Stimulated activated CD8-positive, alpha-beta memory T cell treated with anti-CD3 and anti-CD28 coated beads, Interleukin-7, amount 100 ng/mL, for 24 hours (primary cell): ENCODE measurements at places on chromosomes 5 and 9.
A peak's percentile ranks its signal among the peaks of the same experiment; 100 is the strongest.

DNA sequence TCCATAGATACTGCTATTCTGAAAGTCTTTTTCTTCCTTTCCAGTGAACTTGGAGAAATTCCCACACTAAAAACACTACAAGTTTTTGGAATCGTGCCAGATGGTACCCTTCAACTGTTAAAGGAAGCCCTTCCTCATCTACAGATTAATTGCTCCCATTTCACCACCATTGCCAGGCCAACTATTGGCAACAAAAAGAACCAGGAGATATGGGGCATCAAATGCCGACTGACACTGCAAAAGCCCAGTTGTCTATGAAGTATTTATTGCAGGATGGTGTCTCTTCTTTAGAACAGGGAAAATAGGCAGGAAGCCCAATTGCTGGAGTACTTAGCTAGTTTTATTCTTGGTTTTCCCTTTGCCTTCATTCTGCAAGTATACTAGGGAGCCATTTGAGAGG is 29.9 kb downstream of the SKP2 start:
- no peak for DNase-seq

- DNase-seq, result peak; percentile 68
Measured at GRCh38 chr5:79235634-79236361, at the start of gene JMY. Gene JMY, plus strand, starts transcription at chr5:79236131. Its CDS starts 520 bp downstream, at chr5:79236651.

DNA sequence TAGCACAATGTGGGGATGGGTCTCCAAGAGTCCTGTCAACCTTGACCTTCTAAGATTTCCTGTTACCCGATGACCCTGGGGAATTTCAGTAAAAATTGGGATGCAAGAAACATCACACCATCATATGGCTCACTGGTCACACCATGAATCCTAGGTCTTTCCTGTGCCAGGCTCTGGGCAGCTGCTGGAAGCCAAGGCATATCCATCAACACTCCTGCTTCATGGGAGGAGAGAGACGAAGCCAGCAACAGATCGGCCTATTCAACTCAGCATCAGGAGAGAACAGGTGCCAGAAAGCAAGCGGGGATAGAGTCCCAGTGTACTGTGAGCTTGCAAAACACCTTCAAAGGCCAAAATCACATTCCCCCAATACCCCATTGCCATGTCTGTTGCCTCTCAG is 6.5 kb upstream of the NEK6 start:
- DNase-seq, result no peak

DNA sequence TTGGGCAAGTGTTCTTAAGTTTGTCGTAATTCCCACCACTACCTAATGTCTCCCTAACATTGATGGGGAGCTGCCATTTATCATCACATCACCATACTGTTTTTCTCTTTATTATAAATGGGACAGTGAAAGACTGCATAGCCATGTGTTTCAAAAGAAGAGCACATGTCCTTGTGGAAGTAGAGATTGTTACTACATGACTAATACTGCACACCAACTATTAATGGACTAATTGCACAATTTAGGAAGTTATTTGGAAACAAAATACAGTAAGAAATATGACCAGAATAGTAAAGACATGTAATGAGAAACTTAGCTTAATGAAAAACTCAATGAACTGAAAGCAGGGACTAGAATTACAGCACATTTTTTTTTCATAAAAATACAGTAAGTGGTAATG is 12.0 kb upstream of the ELOVL7 start:
- no peak for DNase-seq

- no peak for DNase-seq
Measured at GRCh38 chr5:61549530-61549929, 217.5 kb downstream of the ZSWIM6 start.

DNA sequence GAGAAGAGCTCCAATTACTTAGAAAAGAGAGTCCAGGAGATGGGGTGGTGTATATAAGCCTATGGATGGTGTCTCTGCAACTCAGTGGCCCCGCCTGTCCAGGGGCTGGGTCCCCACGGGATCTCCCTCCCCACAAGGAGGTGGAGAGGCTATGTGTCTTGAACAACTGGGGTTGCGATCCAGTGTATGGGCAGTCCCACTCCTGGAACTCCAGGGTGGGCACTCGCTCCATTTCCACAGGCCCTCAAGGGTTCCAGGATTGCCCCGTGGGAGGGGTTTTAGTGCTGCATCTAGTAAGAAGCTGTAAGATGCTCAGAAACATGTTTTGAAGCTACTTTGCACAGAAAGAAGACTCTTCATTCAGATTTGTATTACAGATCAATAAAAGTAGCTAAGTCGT is 558 bp upstream of the SMAD5 start:
- DNase-seq, result no peak

GRCh38 chr5:140054086-140054689 is 11.1 kb upstream of the NRG2 start:
- DNase-seq, result no peak

- no peak for DNase-seq
Measured at GRCh38 chr5:108615216-108615615, 132.5 kb upstream of the FER start.

DNA sequence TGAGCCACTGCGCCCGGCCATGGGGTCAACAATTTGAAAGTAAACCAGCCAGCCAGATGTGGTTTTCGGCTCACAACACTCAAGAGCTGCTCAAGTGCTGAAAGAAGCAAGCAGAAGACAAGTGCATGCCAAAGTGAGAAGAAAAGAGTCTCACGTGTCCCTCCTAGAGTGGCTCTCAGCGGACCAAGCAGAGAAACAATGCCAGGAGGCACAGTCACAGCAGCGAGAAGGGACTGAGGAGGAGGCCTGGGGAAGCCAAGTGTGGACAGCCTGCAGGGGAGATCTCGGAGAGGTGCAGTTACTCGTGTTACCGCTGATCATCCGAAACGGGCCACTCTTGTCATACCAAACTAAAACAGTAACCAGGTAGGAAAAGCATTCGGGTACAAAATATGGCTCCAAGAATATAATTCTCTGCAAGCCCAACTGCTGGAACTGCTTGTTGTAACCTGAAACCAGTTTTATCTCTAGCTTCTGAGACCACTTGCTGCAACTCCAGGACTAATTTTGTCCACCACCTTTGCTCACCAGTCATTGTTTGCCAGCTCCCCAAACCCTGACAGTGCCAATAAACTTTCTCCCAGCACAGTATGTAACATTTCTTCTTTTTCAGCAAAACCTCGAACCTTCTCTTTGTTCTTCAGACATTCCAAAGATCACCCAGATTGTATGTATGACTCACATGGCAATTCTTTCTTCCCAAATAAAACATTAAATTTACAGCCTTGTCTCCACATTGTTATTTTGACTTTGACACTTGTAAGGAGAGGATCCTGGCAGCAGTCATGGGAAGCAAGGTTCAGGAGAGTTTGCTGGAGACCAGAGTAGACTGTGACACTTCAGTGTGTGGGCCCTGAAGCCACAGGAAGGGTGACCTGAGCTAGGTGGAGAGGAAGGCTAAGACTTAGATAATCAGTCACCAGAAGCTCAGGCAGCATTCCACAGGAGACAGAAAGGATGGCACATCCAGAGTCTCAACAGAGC is 6.3 kb downstream of the SLC35D2 start:
- no peak for DNase-seq

GRCh38 chr5:84725946-84726570 is 341.4 kb upstream of the EDIL3 start:
- DNase-seq, result no peak

DNA sequence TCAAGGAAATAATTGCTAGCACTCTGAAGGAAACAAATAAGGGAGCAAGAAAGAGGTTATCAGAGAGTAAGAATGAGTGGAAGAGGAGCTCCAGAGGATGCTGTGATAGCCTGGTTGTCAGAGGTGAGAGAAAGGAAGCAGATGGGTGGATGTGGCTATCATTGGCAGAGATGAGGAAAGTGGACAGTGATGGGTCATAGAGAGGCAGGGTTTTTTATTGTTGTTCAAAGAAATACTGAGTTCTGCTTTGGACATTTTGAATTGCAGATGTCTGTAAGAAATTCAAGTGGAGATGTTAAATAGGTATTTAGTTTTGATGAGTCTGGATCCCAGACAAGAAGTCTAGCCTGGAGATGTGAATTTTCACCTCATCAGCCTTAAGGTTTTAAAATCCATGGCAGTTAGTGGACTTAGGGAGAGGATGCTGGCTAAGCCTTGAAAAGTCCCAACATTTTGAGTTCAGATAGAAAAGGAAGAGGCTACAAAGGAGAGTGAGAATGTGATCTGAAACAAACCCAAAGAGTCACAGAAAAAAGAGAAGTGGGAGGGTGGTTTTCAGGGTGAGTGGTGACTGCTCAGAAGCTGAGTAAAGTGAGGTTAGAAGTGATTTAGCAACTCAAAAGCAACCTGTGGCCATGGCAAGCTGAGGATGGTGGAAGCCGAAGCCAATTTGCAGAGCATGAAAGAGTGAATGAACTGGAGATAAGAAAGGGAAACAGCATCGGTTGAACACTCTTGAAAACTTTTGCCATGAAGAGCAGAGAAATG is 50.4 kb downstream of the PPIC start:
- DNase-seq, result no peak

DNA sequence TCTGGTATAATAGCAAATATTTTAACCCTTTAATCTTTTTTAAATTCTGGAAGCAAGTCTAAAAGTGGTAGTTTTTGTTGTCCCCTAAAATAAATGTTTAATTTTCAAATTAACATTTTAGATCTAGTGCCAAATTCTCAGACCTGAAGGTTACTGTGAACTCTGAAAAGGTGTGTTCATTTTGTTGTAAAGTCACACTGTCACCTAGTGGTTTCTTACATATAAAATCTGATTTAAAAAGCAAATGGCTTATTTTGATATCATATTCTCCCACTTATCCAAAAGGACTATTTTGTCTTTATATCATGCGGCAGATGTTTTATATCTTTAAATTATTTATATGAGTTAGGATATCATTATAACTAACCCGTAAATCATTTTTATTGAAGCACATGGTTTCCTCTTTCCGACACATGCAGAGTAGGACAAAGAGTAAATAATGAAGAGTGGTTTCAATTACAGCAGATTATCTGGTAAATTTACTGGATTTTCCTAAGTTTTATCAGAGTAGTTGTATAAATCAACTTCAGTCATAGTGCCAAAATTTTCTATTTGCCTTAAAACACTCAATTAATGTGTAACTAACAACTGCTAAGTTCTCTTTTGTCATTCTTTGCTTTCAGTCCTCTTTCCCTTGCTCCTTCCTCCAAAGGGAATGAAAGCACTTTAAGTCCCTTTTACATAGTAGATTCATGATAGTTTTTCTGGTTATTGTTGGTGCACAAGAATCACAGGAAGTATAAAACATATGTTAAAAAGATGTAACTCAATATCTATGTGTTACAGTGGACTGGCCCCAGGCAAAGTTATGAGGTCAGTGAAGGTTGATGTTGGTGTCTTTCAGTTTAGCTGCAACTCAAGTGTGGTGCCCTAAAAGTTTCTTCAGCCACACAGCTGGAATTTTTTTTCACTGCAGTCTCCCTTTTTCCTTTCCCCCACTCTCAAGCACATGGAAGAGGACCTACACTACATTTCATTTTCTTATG is 189.6 kb downstream of the COX7C start:
- no peak for DNase-seq

- no peak for DNase-seq
Measured at GRCh38 chr5:61886214-61886613, 419.8 kb upstream of the KIF2A start.

GRCh38 chr5:25006237-25006636 is 361.5 kb upstream of the CDH10 start:
- no peak for DNase-seq

GRCh38 chr5:106418196-106418595 is 1252.5 kb downstream of the EFNA5 start:
- no peak for DNase-seq

GRCh38 chr5:32443145-32443540 is 1.4 kb downstream of the ZFR start:
- no peak for DNase-seq

GRCh38 chr9:121798941-121799340 is 147.5 kb downstream of the DAB2IP start:
- no peak for DNase-seq

DNA sequence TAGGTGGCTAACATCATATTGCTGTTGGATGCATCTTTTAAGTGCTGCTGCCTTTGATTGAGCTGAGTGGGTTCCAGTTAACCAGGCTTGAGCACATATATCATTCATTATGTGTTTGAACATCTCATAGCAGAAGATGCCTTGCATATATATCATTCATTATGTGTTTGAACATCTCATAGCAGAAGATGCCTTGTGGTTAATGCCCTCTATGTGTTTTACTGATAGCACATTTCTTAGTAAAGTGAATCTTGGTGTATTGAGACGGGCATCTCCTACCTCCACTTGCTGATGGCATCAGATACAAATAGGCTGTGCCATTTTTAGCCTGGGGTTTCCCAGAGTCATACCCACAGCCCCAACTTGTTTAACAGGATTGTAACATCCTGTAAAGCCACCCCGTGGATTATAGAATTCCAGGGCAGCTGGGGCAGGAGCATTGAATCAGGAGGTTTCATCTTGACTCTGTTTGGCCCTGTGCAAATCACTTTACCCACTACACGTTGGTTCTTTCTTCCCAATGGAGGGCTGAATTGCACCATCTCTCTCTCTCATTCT is 26.5 kb downstream of the MTAP start:
- DNase-seq, result no peak

DNA sequence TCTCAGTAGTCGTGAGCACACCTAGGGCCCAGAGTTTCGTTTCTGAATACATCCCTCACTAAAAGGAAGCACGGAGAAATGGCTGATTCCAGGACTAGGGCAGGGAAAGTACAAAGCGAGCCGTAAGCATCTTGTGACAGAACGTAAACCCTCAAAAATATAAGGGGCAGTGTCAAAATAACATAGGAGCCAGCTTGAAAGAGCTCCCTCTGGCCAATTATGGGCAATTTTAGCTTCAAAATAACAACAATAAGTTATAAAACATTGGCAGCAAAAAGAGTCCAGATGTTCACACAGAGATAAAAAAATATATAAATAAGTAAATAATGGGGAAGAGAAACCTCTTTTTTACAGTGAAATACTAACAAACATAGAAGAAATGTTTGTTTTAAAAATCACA is 18.5 kb upstream of the GLIS3 start:
- DNase-seq, result no peak

DNA sequence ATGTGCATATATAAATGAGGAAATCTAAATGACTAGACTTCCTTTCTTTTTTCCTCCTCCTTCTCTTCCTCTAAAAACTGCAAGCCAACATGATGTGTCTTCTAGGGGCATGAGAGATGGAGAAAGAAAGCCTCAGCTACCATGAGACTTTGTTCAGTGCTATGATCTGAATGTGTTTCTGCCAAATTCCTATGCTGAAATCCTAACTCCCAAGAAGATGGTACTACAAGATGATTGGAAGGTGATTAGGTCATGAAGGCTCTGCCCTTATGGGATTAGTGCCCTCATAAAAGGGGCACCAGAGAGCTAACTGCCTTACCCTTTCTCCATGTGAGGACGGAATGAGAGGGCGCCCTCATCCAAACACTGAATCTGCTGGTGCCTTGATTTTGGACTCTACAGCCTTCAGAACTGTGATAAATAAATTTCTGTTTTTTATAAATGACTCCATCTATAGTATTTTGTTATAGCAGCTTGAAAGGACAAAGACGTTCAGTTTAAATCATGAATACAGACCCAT is 72.2 kb upstream of the IL6ST start:
- DNase-seq, result no peak

- no peak for DNase-seq
Measured at GRCh38 chr5:131787736-131788135, 9.1 kb downstream of the FNIP1 start.

GRCh38 chr9:137368431-137369035 is 54.4 kb downstream of the EXD3 start:
- no peak for DNase-seq

- no peak for DNase-seq
Measured at GRCh38 chr9:80435591-80435990, 863.8 kb downstream of the TLE4 start.

- no peak for DNase-seq
Measured at GRCh38 chr5:131514316-131515283, 120.4 kb downstream of the RAPGEF6 start.
